Adrenal gland (tissue), 19 donors: ENCODE measurements at places on chromosomes 3 and 15.

GRCh38 chr3:13507247-13507569 is 27.1 kb downstream of the HDAC11 start:
- no peak overlapping the region for H3K4me3 ChIP-seq
- no peak for DNase-seq
- no peaks in the 10 kb centered on the region for H3K4me1 ChIP-seq

GRCh38 chr3:52670621-52671521 is 14.8 kb downstream of the PBRM1 start:
- H3K27ac ChIP-seq, result peak overlapping the region; percentile 39
- no peaks in the 10 kb centered on the region for H3K36me3 ChIP-seq
- peaks cover 7% of the 10 kb centered on the region for H3K4me1 ChIP-seq

DNA sequence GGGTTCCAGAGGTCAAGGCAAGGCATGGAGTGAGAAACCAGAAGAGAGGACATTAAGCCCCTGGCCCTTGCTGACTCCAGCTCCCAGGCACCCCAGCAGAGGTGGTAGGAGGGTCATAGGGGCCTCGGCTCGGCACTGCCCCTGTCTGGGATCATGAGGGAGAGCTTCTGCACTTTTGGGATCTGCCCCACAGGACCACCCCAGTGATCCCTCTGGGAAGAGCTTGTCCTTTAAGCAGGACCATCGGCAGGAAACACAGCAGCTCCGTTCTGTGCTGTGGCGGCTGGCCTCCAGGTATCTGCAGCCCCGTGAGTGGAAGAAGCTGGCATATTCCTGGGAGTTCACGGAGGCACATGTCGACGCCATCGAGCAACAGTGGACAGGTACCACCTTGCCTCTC is 35.5 kb downstream of the ANKDD1A start:
- no peaks in the 10 kb centered on the region for H3K4me1 ChIP-seq
- DNase-seq, result no peak
- no peak overlapping the region for H3K4me3 ChIP-seq
- H3K27ac ChIP-seq, result no peak overlapping the region
- no peaks in the 10 kb centered on the region for H3K27me3 ChIP-seq

DNA sequence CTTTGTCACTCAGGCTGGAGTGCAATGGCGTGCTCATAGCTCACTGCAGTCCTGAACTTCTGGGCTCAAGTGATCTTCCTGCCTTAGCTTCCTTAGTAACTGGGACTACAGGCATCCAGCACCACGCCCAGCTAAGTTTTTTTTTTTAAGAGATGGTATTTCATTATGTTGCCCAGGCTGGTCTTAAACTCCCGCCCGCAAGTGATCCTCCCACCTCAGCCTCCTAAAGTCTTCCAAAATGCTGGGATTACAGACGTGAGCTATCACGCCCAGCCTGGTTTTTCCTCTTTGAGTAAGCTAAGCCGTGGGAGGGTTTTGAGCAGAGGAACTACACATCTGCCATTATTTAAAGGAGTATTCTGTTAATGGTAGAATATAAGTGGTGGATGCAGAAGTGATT is 7.4 kb upstream of the LRRFIP2 start:
- H3K27ac ChIP-seq, result no peak overlapping the region
- no peak overlapping the region for H3K4me3 ChIP-seq
- no peaks in the 10 kb centered on the region for H3K36me3 ChIP-seq
- no peaks in the 10 kb centered on the region for H3K27me3 ChIP-seq

- H3K4me3 ChIP-seq, result no peak overlapping the region
- H3K36me3 ChIP-seq, result no peaks in the 10 kb centered on the region
- H3K27me3 ChIP-seq, result peaks cover 30% of the 10 kb centered on the region
- DNase-seq, result peak; percentile 75
- H3K4me1 ChIP-seq, result no peaks in the 10 kb centered on the region
These were observed 1.4 kb upstream of the ROBO2 start for GRCh38 chr3:77038468-77038929.

DNA sequence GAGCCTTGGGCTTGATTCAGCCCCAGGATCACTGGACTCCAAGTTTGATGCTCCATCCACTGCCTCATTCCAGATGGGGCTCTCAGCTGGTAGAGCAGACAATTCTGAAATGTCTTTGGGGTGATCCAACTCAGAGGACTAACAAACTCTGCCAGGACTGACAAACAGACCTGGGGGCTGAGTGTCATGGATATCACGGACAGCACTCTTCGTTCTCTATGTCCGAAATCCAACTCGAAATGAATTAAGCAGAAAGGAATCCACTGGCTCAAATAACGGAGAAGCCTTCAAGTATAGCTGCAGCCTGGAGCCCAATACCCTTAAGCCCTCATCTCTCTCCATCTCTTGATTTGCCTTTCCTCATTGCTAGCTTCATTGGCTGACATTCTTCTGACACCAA is 14.2 kb downstream of the SLC38A3 start:
- no peak overlapping the region for H3K27ac ChIP-seq
- no peaks in the 10 kb centered on the region for H3K4me1 ChIP-seq
- no peaks in the 10 kb centered on the region for H3K27me3 ChIP-seq
- no peak for DNase-seq
- no peak overlapping the region for H3K4me3 ChIP-seq
